ENCODE measurements at places on chromosomes 1 and 21. TPM values are rescaled to one million over a fixed set of nuclear protein-coding genes. Genes with fewer than 3 reads are reported as not detected.

- no peak for DNase-seq
Measured at GRCh38 chr21:25938658-25939395, 204.1 kb downstream of the GABPA start.

FNDC5 gene
- total RNA-seq, result not detected

FAM177B gene
- not detected for total RNA-seq

DNA sequence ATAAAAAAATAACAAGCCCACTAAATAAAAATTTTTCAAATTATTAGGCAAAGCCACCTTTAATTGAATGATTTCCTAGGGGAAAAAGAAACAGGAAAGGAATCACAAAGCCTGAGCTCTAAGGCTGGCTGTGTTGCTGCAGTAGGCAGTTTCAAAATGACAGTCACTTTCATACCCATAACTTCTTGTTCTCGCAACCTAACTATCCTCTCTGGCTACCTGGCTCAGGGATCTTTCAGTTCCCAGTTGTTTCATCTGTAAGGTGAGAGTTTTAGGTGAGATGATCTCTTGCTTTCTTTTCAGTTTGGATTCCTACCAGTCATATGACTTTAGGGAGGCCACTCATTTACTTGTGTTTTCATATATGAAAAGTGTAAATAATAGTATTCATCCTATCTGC lies 226.1 kb downstream of the ASTN1 start:
- no peak for DNase-seq

- no peak for DNase-seq
Measured at GRCh38 chr1:109713636-109714035, 1.6 kb downstream of the GSTM5 start.

GLMP gene
- total RNA-seq, result 27.8 TPM

ARHGEF10L gene
- total RNA-seq, result 14.7 TPM

- DNase-seq, result no peak
Measured at GRCh38 chr1:31667065-31667785, 22.5 kb upstream of the PEF1 start.

Data from HCT116 (cell line).